NCI-H2081 (cell line): ENCODE measurements at places on chromosomes 1 and 21.

DNA sequence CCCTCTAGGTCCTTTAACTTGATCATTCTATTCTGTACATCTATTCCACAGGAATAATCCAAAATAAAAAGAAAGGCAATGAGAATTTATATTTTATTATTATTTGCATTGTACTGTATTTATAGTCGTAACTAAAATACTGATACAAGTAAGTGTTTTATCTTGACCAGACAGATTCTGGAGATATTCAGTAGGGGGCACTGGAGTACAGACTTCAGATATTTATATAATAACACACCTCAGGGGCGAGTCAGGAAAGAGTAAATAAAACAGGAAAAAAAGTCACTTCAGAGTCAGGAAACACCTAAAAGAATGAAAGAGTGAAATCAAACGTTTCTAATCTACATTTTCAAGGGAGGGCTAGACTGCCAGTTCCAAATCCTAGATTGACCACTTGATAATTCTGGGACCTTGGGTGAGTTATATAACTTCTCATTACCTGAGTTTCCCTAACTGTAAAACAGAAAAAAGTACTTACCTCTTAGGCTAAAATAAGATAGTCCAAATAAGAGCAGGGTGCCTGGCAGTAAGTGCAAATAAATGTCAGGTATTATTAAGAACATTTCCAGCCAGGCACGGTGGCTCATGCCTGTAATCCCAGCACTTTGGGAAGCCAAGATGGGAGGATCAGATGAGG is 31.1 kb upstream of the MTF1 start:
- peak; percentile 69 for DNase-seq

DNA sequence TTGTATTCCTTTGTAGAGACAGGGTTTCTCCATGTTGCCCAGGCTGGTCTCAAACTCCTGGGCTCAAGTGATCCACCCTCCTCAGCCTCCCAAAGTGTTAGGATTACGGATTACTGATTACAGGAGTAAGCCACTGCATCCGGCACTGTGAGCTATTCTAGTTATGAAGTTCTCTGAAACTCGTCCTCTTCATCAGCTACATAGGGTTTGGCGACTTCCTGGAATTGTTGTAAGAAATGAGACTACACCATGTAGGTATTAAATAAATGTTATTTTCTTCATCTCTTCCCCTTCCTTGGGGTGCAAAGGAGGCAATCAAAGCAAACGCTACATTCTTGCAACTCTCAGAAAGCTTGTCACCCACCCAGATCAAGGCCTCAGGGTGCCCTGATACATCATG is 131.2 kb upstream of the TIAM1 start:
- DNase-seq, result no peak

DNA sequence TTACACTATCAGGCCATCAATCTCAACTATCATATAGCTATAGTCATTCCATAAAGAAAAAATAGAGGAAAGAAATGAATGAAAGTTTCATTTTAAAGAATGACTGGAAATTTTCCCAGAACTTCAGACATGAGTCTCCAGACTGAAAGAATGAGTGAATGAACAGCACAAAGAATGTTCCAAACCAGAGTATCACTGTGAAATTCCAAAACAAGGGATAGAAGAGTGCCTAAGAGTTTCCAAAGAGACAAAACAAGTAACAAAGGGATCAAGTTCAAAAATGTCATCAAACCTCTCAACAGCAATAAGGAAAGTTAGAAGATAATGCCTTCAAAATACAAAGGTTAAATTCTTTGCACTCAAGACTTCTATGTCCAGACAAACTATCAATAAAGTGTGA is 114.9 kb downstream of the DENND1B start:
- DNase-seq, result no peak

DNA sequence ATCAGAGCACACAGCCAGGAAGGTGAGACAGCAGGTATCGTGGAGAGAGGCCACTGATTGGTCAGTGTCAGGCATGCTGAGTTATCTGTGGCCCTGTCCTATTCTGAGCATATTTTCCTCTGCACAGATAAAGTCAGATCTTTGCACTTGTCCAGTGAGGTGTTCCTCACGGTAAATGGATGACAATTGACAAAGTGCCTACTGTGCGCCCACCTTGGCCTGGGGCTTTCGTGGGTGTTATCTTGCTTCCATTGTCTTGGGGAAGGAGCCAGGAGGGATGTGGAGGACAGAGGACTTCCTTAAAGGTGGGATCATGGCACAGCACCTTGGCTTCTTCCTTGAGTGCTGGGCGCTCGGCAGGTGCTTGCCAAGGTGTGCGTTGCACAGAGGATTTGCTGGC is 46.0 kb upstream of the WNT4 start:
- no peak for DNase-seq

DNA sequence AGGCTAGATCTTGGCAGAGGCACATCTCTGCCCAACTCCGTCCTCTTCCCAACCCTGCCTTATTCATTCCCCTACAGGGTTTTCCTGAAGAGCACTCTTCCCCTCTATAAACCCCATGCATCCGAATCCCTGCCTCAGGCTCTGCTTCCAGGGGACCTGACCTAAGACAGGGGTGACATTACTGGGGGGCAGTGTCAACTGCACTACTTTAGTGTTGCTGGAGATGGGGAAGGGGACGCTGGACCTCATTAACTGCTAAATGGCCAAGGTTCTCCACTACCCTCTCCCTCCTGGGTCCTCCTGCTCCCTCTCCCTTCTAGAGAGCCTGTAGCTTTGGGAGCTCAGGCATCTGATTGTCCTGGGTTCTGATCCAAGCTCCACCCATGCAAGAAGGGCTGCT is 126.2 kb downstream of the GRIK3 start:
- DNase-seq, result no peak

DNA sequence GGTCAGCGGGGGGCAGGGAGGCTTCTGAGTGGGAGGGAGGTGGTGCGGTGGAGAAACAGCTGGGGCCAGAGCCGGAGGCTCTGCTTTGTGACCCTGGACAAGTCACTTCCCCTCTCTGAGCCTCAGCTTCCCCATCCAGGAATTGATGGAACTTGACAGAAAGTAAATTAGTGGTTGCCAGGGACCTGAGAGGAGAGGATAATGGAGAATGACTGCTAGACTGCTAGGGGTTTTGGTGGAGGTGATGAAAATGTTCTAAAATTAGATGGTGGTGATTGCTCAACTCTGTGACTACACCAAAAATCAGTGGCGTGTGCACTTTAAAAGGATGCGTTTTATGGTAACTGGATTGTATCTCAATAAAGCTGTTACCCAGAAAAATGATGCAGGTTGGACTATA is 100.9 kb downstream of the ARHGEF10L start:
- no peak for DNase-seq

GRCh38 chr1:216330262-216330661 is 93.0 kb downstream of the USH2A start:
- DNase-seq, result no peak

DNA sequence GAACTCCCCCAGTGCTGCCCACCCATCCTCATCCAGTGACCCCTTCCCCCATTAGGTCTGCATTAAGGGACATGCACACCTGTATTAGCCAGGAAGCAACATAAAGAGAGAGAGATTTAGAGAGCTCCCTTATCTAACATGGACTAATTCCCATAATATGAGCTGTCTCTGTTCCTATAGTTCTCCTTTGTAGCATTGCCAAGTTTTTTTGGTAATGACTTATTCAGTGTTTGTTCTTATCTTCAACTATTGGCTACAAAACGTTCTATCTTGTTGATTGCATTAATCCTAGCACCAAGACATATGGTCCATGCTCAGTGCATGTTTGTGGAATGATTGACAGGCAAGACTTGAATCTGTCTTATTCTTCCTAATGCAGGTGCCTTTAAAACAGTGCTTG is 264.0 kb downstream of the ADGRL2 start:
- DNase-seq, result no peak

- peak; percentile 13 for DNase-seq
These were observed 38.4 kb upstream of the RBM34 start for GRCh38 chr1:235199441-235199840.

GRCh38 chr1:59640851-59641250 is 173.9 kb upstream of the HOOK1 start:
- no peak for DNase-seq

DNA sequence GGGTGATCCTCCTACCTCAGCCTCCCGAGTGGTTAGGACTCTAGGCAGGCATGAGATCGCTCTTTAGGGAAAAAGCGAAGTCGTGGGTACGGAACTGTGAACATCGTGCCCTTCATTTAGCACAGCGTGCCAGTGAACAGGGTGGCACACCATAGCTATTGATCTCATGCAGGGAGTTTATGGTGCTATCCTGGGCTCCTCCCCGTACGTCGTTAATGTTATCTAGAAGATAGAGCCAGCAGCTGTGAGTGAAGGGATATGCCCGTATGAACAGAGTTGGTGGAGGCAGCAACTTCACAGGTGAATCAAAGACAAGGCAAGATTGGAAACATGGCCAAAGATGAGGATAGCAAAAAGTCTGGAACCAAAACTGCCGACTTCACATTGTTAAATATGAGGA is 11.2 kb downstream of the CLCN6 start:
- no peak for DNase-seq

DNA sequence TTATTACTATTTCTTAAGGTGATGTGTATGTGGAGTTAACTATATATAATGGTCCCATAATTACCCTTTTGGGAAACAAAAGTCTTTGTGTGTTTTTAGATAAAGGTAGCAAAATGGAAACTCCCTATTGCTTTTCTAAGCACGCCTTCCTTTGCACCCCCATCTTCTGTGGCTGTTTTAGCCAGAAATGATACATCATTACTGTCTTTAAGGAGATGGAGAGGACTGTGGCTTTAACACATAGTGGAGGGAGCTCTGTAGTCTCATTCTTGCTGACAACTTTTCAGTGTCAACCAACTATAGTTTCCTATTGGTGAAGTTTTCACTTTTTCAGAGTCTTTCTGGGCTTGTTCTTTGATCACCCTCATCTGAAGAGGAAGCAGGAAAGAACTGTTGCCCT is 1.0 kb downstream of the APOBEC4 start:
- no peak for DNase-seq
